Amniotic stem cell (primary cell): ENCODE measurements at places on chromosomes 2 and 18.

DNA sequence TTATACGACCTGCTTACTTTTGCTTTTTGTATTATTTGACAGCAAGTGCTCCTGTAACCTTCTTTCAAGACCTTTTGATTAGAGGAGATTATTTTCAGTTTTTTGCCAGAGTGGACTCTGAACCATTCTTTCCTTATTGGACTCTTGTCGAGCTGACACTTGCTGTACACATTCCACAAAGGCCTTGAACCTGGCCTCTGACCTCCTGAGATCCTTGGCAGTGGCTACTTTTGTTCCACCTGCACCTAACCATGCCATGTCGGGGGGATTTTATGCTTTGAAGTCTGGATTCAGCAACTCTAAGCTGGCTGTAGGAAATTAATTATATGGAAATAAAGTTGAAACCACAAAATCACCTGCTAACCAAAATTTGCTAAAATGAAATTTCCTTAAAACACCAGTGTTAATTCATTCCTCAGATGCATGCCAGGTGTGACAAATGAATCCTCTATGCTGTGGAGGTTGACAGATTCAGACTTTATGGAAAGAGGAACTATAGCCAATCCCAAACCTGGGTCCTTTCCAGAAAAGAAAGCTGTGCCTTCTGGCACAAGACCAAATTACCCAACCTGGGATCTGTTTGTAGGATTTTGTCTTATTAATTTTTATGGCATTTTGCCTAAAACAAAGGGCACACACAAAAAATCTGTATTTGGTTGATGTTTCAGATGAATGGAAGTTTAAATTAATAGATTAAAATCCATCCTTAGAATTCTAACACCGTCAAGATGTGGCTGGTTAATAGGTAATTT lies 110.4 kb downstream of the CDC42EP3 start:
- no peak for DNase-seq

DNA sequence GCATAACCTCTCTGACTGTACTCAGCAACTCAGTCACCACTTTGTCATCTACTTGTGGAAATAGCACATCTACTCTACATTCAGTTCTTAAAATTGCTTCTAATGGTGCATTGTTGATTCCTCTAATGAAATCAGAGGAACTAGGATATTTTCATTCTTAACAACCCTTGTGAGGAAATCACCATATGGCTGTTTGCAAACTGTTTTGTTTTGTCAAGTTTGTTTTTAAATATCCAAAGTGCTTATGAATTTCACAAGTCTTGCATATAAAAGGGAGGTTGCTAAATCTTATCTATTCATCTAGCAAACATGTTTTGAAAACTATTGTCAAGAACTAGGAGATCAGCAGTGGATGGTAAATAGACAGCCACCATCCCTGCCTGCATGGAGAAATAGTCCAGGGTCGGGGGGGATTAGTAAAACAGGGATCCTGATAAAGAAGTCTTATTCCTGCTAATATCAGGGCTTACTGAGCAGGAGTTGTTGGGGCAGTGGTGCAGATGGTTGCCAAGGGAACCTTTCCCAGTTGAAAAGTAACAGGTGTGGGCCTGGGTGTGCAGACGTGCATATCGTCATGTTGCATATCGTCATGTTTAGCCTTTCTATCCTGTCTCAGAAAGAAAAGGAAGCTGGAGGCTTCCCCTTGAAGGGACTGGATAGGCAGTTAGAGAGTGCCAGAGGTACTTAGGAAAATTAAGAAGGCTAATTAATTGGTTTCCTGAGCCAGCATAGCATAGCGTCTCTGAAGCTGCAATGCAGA lies 7.5 kb upstream of the MYO3B start:
- no peak for DNase-seq

DNA sequence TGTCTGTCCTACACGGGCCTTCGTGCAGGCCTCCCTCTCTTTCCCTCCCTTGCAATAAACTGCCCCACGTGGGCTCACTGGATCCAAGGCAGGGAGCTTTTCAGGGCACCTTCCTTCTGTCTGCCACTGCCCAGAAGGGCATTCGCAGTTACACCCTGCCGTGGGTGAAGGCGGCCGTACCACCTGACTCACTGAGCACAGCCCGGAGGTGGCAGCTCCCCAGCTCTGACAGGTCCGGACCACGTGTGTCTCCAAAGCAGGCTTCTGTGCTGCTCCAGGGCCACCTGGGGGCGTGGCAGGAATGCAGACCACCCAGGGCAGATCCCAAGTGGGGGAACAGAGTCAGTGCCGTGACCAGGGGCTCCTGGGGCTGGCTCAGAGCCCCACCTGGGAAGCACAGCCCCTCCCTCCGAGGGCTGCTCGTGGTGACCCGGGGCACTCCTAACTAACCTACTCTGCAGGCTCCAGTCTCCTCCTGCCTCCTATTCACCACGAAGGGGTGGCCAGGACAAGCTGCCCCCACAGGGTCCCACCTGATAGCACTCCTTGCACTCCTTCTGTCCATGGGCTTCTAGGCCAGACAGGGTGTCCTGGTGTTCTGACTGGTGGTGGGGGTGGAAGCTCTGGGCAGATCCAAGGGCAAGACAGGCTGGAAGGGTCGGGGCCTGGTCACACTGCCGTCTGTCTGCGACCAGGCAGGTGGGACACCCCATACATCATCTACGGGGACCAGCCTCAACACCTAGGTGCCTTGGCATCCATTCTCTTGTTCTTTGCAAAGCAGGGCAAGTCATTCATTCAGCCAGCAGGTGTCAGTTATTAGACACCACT lies 9.7 kb downstream of the SNED1 start:
- no peak for DNase-seq

DNA sequence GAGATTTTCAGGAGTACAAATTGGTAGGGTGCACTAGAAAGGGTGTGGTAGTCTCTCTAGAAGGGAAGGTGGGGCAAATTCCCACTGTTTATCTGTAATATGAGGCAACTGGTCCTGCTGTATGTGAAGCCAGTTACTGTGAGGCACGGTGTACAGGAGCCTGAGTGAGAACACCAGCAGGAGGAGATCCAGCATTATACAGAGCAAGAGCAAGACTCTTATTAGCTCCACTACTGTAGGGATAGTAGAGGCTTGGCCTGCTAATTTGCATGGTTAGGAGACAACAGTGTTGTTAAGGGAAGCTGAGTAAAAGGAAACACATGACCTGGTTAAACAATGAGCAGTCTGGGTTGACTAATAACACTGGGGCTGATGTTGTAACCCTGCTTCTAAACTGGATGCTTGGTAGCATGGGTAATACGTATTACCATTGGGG lies 76.3 kb upstream of the WDSUB1 start:
- DNase-seq = no peak

DNA sequence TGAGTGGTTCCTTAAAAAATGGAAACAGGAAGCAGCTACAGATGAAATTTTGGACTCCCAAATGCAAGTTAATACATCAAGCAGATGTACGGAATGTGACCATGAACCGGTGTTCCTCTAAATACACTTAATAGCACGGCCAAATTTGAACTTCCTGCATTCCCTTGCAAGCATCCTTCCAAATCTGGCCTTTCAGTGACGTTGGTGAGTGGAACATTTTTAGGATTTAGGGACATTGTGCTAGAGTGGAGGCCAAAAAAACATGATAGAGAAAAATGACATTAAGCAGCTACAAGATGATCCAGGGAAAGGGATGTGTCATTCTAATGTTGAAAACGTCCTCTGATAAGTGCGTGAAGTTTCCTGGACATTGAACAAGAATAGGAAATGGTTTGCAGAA lies 62.1 kb downstream of the CTAGE1 start:
- DNase-seq = no peak

DNA sequence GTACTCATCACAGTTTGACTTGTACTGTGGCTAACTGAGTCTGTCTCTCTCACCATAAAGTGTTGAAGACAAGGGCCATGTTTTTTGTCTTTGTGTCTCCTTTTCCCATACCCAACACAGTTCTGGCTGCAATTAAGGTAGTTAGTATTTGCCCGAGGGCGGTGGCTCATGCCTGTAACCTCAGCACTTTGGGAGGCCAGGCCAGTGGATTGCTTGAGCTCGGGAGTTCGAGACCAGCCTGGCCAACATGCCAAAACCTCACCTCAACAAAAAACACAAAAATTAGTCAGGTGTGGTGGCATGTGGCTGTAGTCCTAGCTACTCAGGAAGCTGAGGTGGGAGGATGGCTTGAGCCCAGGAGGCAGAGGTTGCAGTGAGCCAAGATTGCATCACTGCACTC lies 6.9 kb upstream of the KIF3C start:
- DNase-seq = no peak

DNA sequence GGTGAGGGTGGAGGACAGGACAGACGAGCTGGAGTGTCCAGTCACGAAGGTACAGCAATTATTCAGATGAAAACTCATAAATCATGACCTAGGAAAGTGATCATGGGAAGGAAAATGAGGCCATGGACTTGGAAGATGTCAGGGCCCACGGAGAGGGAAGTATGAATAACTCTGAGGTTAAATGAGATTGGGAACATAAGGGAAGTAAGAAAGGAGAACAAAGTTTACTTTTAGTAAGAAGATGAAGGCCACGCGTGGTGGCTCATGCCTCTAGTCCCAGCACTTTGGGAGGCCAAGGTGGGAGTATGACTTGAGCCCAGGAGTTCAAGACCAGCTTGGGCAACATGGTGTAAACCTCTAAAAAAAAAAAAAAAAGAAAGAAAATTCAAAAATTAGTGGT lies 56.2 kb downstream of the AQP4 start:
- DNase-seq = no peak

DNA sequence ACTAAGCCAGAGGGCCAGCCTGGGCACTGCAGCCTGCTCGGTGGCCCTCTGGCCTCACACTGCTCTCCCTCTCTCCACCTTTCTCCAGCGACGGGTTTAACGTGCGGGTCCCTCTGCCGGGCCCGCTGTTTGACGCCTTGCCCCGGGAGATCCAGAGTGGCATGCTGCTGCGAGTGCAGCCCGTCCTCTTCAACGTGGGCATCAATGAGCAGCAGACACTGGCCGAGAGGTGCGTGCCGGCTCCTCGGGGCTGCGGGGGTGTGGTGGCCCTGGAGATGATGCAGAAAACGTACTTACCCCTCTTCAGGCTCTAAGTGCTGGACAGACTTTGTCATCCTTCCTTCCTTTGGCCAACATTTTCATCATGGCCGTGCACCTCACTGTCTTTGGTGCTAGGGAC lies 42.4 kb downstream of the COA5 start:
- no peak for DNase-seq

- no peak for DNase-seq
Measured at GRCh38 chr2:160282063-160282580, 82.0 kb upstream of the ITGB6 start.

DNA sequence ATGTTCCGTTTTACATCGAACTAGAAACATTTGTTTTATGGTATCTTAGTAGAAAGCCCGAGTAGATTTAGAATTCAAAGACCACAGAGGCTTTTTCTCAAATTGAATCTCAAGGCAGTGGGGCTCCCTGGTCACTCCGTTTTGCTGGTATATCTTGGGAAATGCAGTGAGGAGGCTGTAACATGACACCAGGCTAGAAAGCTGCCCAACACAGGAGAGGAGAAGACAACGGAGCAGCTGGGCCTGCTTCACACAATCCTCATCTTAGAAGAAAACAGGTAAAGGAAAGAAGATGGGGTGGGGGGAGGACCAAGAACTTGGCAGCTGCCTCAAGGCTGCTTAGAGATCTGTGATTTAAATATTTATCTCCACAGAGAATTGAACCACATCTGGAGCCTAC lies 38.3 kb upstream of the EPB41L3 start:
- no peak for DNase-seq

DNA sequence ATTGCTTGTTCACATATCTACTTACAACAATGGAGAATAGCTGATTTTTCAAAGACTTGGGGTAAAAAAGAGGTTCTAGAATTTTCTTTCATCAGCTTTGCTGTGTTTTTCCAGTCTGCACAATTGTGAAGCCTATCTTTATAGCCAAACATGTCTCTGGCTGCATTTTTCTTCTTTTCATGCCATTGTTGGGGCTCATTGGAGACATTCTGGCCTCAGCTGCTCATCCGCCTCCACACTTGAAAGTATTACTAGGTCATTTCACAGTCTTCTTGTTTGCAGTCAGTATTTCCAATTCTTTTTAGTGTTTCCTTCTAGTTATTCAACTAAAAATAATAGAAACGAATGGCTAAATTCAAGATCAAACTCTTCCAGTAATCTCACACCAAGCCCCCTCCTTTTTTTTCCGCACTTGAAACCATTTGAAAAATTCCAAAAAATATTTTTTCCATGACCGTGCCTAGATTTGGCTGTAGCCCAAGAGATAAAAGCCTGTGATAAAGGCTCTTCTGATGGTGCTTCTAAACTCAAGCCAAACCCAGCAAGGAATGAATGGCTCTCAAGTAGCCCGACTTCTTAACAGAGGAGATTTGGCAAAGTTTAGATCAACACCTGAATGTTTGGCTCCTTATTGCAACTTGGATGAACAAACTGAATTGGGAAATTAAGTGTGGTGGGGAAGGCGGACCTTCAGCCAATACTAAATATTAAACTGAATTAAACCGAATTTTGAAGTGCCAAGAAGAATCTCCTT lies 103.4 kb downstream of the NRP2 start:
- DNase-seq = no peak

GRCh38 chr2:100235098-100235497 lies 87.2 kb downstream of the LONRF2 start:
- DNase-seq = no peak
